ENCODE measurements at places on chromosomes 4 and X.

GRCh38 chrX:108131471-108131870, 39.9 kb downstream of the ATG4A start:
- no peak for DNase-seq

GRCh38 chr4:25860586-25861279, 2.1 kb downstream of the SEL1L3 start:
- DNase-seq, result no peak

- DNase-seq, result no peak
Observed at GRCh38 chr4:186266729-186267456, 904 bp downstream of the F11 start.

- DNase-seq, result no peak
Observed at GRCh38 chr4:47118192-47118929, 87.0 kb downstream of the GABRB1 start.

- DNase-seq, result no peak
Observed at GRCh38 chr4:6288342-6288741, 18.7 kb downstream of the WFS1 start.

DNA sequence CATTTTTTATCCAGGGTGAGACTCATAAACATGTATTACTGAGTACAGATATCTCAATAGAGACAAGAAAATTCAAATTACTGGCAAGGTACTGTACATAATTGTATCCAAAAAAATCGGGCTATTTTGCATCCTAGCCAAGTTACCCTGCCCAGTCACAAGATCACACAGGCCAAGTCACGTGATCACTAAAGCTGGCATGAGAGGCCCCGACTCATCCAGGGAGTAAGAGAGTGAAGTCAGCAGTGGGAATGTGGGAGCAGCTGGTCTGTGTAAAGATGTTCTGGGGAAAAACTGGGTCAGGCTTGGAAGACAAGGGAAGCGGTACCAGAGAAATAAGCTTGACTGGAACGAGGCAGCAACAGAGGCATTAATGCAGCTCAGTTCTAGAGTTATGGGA, 119.3 kb upstream of the STS start:
- DNase-seq, result no peak

DNA sequence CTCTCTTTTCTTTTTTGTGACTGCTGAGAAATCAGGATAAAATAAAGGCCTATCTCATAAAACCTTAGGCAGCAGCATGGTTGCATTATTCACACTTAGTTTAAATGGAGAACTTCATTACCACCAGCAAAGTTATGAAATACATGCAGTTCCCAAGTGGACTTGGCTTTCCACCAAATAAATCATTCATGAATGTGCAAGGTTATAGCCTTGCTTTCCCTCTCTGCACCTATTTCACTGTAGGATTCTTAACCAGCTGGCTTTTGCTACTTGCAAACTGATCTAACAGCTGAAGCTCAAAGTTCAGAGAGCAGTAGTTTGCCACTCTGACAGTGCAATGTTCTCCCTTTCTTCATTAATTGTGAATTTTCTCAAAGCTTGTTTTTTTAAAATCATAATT, 140.1 kb upstream of the SMIM31 start:
- DNase-seq, result no peak

DNA sequence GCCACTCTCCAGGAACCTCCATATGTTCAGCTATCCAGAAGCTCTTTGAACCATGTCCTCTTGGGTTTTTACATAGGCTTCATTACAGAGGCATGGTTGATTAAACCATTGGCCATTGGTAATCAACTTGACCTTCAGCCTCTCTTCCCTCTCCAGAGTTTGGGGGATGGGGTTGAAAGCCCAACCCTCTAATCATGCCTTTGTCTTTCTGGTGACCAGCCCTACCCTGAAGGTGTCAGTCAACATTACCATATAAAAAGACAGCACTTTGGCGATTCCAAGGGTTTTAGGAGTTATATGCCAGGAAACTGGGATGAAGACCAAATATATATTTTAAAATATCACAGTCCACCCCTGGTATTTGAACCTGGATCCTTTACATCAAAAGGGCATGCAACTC, 222.5 kb downstream of the CHIC1 start:
- no peak for DNase-seq

- no peak for DNase-seq
Observed at GRCh38 chr4:148079961-148080360, 348.1 kb downstream of the ARHGAP10 start.

GRCh38 chr4:185082561-185082960, 60.5 kb upstream of the SLC25A4 start:
- DNase-seq, result no peak

GRCh38 chr4:40183615-40184411, 13.0 kb upstream of the RHOH start:
- no peak for DNase-seq

GRCh38 chr4:101304916-101305315, 42.4 kb downstream of the PPP3CA start:
- peak; percentile 91 for DNase-seq

DNA sequence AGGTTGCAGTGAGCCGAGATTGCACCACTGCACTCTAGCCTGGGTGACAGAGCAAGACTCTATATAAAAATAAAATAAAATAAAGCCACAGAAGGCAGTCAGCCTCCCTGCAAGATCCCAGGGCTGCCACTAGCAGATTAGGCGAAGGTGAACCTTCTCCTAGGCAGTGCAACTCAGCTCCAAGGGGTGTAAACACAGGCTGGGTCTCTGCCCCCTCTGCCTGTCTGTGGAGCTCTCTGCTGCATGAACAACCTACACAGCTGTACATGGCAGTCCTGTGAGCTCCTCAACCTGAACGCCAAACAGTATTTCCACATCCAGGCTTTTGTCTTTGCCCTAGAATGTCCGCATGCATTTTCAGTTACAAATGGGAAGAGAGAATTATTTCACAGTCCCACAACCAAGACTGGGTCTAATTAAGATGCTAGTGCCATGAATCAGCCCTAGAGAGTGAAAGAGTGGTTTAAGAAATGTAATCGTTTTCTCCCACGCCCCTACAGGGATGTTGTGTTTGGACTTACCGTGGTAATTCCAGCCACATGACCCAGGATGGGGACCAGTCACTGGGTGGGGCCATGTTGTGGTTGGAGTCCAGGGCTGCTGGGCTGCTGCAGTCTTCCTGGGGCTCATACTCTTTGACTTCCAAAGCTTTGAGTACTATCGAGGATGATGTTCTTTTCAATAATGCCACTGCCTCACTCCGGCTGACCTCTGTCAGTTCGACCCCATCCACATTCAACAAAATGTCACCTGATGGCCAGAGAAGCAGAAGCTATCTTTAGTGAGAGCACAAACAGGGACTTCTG, 99.0 kb downstream of the FIP1L1 start:
- DNase-seq, result no peak

DNA sequence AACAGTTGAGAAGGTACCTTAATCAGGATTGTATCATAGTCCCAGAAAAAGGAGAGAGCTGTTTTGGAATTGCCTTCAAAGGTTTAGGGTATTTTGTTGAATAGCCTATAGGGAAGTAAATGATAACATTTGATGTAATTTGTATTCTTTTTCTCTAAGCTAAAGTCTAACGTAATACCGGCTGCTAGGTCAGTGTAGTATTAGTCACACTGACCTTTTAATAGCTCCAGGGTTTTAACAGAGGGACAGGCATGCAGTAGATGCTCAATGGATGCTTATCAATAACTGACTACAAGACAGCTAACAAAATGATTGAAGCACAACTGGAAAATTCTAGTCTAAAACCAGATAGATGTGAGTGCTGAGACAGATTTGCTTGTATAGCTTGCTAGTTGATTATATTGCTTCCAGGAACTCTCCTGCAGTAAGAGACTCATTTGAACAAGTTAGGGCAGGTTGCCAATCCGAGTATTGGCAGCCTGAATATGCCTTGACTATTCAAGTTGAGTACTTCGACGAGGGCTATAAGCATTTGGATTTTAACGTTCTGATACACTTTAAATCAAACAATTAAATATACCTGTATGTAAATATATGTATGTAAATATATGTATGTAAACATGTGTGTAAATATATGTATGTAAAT, 16.5 kb upstream of the PNPLA4 start:
- no peak for DNase-seq

- DNase-seq, result no peak
Observed at GRCh38 chr4:151743128-151743854, 17.5 kb downstream of the GATB start.

GRCh38 chrX:45001048-45001447, 128.1 kb downstream of the KDM6A start:
- DNase-seq, result no peak
